ENCODE measurements at places on chromosomes 1 and 21. TPM values are rescaled to one million over a fixed set of nuclear protein-coding genes. Genes with fewer than 3 reads are reported as not detected.
A peak's percentile ranks its signal among the peaks of the same experiment; 100 is the strongest.

The AK5 gene
- 0.94 TPM for total RNA-seq

- peaks cover 17% of the 10 kb centered on the region for H3K4me1 ChIP-seq
- no peaks in the 10 kb centered on the region for H3K36me3 ChIP-seq
- H3K27ac ChIP-seq = no peak overlapping the region
Observed at GRCh38 chr1:87044840-87045239, 130.4 kb downstream of the HS2ST1 start.

GRCh38 chr1:20224546-20224945, 38.2 kb upstream of the PLA2G2C start:
- H3K27me3 ChIP-seq = peaks cover 52% of the 10 kb centered on the region
- no peaks in the 10 kb centered on the region for H3K4me1 ChIP-seq
- no peak for DNase-seq

DNA sequence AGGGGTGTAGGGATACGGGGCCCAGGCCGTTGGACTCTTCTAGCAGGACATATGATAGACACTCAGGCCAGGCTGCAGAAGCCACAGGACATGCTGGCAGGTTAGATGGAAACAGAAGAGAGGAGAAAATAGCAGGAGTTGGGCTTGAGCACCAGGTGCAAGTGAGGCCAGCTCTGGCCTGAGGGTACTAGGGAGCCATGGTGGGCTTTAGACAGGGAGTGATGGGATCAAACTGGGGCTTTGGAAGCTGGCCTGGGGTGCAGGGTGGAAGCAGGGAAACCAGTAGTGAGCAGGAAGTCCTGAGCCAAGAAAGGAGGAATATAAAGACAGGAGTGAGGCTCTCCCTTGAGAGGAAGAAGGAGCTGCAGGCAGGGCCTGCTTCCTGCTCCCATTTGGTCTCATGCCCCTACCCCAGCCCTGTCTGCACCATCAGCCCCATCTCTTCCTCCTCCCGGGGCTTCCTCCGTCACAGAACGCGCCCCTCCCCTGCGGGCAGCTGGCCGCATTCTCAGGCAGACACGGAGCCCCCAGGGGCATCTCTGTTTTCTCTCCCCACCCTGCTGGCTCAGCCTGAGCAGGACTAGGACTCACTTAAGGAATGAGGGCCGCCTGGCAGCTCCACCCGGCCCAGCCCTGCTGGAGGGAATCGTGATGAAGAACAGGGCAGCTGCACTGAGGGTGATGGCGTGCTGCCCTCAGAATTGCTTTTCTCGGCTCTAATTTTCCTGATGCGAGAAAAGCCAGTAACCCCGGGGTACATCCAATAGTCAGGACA, 165.5 kb upstream of the TMEM51 start:
- H3K27ac ChIP-seq = no peak overlapping the region
- H3K4me3 ChIP-seq = no peak overlapping the region
- no peak for DNase-seq
- H3K4me1 ChIP-seq = no peaks in the 10 kb centered on the region
- H3K27me3 ChIP-seq = no peaks in the 10 kb centered on the region

DNA sequence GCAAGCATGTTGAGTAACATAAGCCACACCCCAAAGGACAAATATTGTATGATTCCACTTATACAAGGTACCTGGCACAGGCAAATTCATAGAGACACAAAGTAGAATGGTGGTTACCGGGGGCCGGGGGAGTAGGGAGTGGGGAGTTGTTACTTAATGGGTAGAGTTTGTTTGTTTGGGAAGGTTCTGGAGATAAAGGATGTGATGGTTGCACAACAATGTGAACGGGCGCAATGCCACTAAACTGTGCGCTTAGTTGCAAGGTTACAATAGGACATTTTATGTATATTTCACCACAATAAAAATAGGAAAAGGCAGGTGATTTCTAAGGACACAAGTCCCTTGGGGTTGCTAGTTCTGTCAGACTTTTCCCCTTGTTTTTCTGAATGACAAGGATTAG, 516.6 kb downstream of the KIF26B start:
- H3K36me3 ChIP-seq = no peaks in the 10 kb centered on the region
- no peak overlapping the region for H3K4me3 ChIP-seq
- H3K27me3 ChIP-seq = peaks cover 4% of the 10 kb centered on the region
- H3K4me1 ChIP-seq = no peaks in the 10 kb centered on the region
- no peak overlapping the region for H3K27ac ChIP-seq

DNA sequence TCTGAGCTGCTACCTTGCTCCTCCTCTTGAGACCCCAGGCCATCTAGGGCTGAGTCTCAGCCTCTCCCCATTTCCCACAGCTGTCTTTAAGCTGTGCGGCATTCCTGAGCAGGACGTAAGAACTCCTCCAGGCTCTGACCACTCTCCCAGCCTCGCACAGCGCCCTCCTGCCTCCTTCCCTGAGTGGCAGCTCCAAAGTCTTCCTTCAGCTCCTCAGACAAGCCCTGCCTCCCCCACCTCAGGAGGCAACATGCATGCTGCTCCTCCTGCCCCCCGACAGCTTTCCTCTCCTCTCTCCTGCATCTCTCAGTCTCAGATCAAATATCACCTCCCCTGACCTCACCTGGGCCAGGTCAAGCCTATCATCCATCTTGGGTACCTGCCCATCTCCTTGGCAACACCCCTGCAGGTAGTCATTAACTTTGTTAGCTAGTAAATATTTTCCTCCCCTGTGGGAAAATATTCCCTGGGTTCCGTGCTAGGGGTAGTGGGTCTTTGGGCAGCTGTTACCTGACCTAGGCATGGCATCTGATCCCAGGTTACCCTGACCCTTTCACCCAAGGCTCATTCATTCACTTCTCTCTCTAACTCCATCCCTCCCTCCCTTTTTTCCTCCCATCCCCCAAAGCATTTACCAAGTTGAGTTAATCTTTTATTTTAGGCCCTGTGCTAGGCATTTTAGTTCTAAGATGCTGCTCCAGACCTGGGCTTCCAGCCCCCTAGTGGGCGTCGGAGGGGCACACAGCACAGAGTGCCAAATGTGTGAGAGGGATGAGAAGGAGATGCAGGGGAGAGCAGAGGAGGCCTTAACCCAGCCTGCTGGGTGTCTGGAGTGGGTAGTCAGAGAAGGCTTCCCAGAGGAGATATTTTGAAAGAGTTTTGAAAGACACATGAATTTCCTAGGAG, 419.9 kb downstream of the PTPRU start:
- H3K27me3 ChIP-seq = peaks cover 9% of the 10 kb centered on the region
- no peak overlapping the region for H3K27ac ChIP-seq
- H3K4me1 ChIP-seq = no peaks in the 10 kb centered on the region
- H3K36me3 ChIP-seq = no peaks in the 10 kb centered on the region
- DNase-seq = peak; percentile 45

- H3K4me1 ChIP-seq = no peaks in the 10 kb centered on the region
- no peaks in the 10 kb centered on the region for H3K27me3 ChIP-seq
- H3K4me3 ChIP-seq = no peak overlapping the region
- no peak for DNase-seq
- H3K36me3 ChIP-seq = no peaks in the 10 kb centered on the region
Observed at GRCh38 chr1:97499667-97500066, 421.2 kb downstream of the DPYD start.

GRCh38 chr1:47388891-47389238, 27.2 kb upstream of the FOXE3 start:
- no peaks in the 10 kb centered on the region for H3K4me1 ChIP-seq
- H3K27me3 ChIP-seq = peaks cover 12% of the 10 kb centered on the region
- no peak overlapping the region for H3K4me3 ChIP-seq
- DNase-seq = peak; percentile 66

Measured in A673 (cell line).